ENCODE measurements at places on chromosomes 13 and 19.

DNA sequence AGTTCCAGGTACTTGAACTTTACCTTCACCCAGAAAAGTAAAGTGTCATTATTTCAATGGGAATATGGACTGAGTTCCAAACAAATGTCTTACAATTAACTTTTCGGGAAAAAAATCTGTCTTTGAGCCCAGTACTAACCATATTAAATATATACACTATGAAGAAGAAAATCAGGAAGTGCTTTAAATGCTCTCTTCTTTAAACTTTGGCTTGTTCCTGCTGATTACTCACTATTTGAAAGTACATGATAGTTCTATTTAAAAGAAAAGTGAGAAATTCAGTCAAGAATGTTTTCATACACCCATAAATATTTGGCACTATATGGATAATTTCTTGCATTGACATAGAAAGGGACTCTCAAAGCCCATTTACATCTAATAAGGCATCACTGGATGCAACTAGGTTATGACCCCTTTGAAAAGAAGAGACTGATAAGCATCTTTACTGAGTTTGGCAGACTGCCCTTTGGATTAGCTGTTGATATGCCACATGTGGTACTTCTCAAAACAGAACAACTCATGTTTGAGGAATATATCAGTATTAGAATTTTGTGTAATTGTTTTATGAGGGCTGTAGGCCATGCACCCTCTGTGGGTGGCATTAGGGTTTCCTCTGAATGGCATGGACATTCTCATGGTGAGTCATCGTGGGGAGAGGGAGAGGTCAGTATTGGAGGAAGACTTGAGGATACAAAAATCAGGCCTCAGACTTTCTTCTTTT is 25.0 kb upstream of the VWA8 start:
- DNase-seq: no peak

GRCh38 chr19:1214299-1214861 is 8.8 kb downstream of the STK11 start:
- DNase-seq: no peak

DNA sequence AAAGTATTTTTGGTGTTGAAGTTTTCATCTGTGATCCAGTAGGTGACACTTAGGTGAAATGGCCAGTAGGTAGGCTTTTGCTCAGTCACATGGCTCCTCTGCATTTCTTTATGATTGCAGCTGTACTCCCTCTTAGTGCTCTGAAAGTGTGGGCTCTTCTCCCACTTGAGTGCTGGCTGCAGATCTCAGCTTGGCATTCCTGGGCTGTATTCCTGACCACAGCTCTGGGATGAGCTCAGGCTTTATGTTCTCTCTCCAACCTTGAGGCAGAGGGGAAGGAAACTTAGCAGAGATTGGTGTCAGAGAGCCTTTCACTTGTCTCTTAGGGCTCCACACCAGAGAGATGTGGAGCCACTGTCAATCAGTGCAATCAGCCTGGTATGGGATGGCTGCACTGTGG is 254.3 kb downstream of the NDFIP2 start:
- DNase-seq: no peak

- DNase-seq: no peak
Observed at GRCh38 chr13:77544355-77544754, 8.8 kb downstream of the SCEL start.

DNA sequence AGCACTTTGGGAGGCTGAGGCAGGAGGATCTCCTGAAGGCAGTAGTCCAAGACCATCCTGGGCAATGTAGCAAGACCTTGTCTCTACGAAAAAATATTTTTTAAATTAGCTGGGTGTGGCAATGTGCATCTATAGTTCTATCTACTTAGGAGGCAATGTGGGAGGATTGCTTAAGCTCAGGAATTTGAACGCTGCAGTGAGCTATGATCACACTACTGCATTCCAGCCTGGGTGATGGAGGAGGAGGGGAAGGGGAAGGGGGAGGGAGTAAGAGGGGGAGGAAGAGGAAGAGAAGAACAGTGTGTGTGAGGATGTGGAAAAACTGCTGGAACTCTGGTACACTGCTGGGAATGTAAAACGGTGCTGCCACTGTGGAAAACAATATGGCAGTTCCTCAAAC is 9.2 kb upstream of the CLIP3 start:
- DNase-seq: no peak

- DNase-seq: no peak
Observed at GRCh38 chr13:41452462-41452861, 4.9 kb upstream of the RGCC start.

Measured in NCI-H510A (cell line).